ENCODE measurements at places on chromosomes 4 and X. TPM values are rescaled to one million over a fixed set of nuclear protein-coding genes. Genes with fewer than 3 reads are reported as not detected.

WNK3 gene
- total RNA-seq, result 0.66 TPM

POU4F2 gene
- not detected for total RNA-seq

HTN1 gene
- total RNA-seq, result not detected

MAGEA2B gene
- total RNA-seq, result not detected

ADH7 gene
- total RNA-seq, result not detected

MAGEA10 gene
- not detected for total RNA-seq

RTL3 gene
- not detected for total RNA-seq
